ENCODE measurements at places on chromosomes 2 and 18. TPM values are rescaled to one million over a fixed set of nuclear protein-coding genes. Genes with fewer than 3 reads are reported as not detected.

Gene SIX3
- not detected for total RNA-seq

Gene LYG2
- total RNA-seq, result not detected

Gene PTPRM
- 1.5 TPM for total RNA-seq

Gene CREG2
- total RNA-seq, result not detected

Gene NEU2
- not detected for total RNA-seq

Gene INO80B
- 55.8 TPM for total RNA-seq

Gene C1QL2
- not detected for total RNA-seq

Gene SLC23A3
- total RNA-seq, result 0.89 TPM

Gene ERCC3
- 63.6 TPM for total RNA-seq

Gene GULP1
- 0.43 TPM for total RNA-seq

Gene WNT6
- not detected for total RNA-seq

Gene SNX17
- 125 TPM for total RNA-seq

Gene PLEK
- total RNA-seq, result 7.8 TPM

Gene LYPD6B
- total RNA-seq, result not detected

Gene TLX2
- not detected for total RNA-seq

Gene COL3A1
- 0.42 TPM for total RNA-seq

Gene VAMP8
- 71.2 TPM for total RNA-seq

Gene MFSD2B
- total RNA-seq, result not detected

Gene FLACC1
- 1.5 TPM for total RNA-seq

Gene CDH7
- total RNA-seq, result not detected

Gene KCNIP3
- total RNA-seq, result not detected

Gene HAUS1
- total RNA-seq, result 34.7 TPM

Gene GALNT13
- total RNA-seq, result not detected

Gene FAHD2B
- 7.0 TPM for total RNA-seq

Gene CLEC4F
- total RNA-seq, result not detected

Gene CETN1
- not detected for total RNA-seq

Gene ITGB6
- total RNA-seq, result not detected

Gene MYO7B
- total RNA-seq, result 0.63 TPM

Gene MREG
- total RNA-seq, result 23.2 TPM

Gene ZEB2
- total RNA-seq, result 35.9 TPM

Gene DYSF
- total RNA-seq, result 0.25 TPM

Gene EVX2
- total RNA-seq, result not detected

Gene ZSCAN30
- total RNA-seq, result 5.1 TPM

Gene LRATD1
- 0.11 TPM for total RNA-seq

Gene RBFA
- 40.0 TPM for total RNA-seq

Gene VAPA
- 229 TPM for total RNA-seq

Gene M1AP
- total RNA-seq, result not detected

Gene CDH2
- 0.22 TPM for total RNA-seq

Gene DUSP2
- total RNA-seq, result 419 TPM

Gene GAREM2
- 2.4 TPM for total RNA-seq

Gene MAB21L4
- total RNA-seq, result not detected

Gene ALPP
- not detected for total RNA-seq

Gene TRIM54
- total RNA-seq, result 0.21 TPM

Gene SCG2
- not detected for total RNA-seq

Gene AQP4
- total RNA-seq, result 0.15 TPM

Gene RPIA
- total RNA-seq, result 94.4 TPM

Gene SPEG
- total RNA-seq, result 0.74 TPM

Gene UGT1A7
- total RNA-seq, result not detected

Gene ALK
- not detected for total RNA-seq

Gene MARCHF4
- not detected for total RNA-seq

Gene PID1
- 0.19 TPM for total RNA-seq

Gene NYAP2
- not detected for total RNA-seq

Gene SIX2
- not detected for total RNA-seq

Gene APCDD1
- total RNA-seq, result not detected
